ENCODE measurements at places on chromosomes 1 and 21.

- no peak for DNase-seq
These were observed 81.4 kb downstream of the TGFBR3 start for GRCh38 chr1:91804546-91805023.

- DNase-seq = no peak
These were observed 11.1 kb downstream of the RNF19B start for GRCh38 chr1:32953495-32953894.

- DNase-seq = no peak
These were observed 11.0 kb upstream of the LMX1A start for GRCh38 chr1:165367375-165367993.

GRCh38 chr1:109926662-109927300, 16.1 kb downstream of the CSF1 start:
- DNase-seq = no peak

DNA sequence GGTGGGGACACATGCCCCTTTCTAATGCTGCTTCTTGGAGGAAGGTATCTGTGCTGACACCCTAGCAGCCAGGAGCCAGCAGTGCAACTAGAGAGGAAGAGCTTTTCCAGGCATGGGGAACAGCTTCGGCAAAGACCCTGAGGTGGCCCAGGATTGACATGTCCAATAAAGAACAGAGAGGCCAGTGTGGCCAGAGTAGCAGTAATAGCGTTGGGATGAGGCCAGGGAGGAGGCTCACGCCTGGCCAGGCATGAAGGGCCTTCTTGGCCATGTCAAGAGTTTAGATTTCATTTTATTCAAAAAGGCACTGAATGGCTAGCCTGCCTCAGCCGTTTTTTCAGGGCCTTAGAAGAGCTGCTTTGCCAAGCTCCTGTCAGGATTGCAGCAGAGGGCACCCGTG, 16.3 kb upstream of the ADAMTSL4 start:
- DNase-seq = no peak

- no peak for DNase-seq
These were observed 225.9 kb downstream of the SMYD3 start for GRCh38 chr1:246281195-246281594.

- DNase-seq = no peak
These were observed 572 bp downstream of the LPGAT1 start for GRCh38 chr1:211830055-211830327.

- DNase-seq = no peak
These were observed 1.1 kb downstream of the HUNK start for GRCh38 chr21:31873696-31874599.

- DNase-seq = no peak
These were observed 137.3 kb downstream of the ZSCAN20 start for GRCh38 chr1:33609739-33610138.

DNA sequence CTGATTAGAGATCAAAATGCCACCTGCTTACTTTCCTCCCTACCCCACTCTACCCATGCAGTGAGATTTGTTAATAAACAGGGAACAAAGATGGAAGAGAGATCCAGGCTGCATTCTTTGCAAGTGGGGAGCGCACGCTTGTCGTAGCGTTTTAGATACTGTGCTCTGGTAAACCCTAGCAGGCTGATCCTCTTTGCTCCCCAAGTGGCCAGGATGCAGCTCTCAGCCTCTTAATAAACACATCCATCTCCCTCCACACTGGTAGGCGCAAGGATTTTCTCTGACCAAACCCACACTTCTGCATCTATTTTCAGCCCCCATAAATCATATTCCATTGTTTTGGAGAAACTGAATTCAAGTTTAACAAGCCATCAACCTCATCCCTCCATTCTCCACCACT, 2.9 kb downstream of the PGBD5 start:
- no peak for DNase-seq

DNA sequence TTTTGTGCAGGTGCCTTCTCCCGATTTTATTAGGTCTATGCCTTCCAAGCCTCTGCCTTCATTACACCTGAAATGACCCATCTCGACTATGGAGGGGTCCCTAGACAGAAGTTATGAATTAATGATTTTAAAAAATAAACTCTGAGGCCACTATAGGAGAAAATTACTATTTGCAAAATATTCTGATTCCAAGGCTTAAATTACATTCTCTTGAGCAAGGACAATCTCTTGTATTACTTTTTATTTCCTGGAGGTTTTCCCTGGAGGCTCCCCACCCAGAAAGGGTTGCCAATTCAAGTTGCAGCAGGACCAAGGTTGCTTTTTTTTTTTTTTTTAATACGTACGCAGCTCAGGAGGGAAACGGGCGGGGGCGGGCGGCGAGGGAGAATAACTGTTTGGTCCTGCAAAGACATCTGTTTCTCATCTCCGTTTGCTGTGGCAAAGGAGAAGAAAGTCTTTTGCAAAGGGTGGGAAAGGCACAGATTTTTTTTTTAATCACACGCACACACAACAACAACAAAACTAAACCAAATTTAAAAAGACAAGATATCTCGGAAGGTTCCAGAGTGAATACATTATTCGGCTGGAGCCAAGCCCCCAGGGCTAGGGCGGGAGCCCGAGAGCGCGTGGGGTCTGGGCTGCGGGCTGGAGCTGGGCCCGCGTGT, 618 bp upstream of the SERTAD4 start:
- no peak for DNase-seq

DNA sequence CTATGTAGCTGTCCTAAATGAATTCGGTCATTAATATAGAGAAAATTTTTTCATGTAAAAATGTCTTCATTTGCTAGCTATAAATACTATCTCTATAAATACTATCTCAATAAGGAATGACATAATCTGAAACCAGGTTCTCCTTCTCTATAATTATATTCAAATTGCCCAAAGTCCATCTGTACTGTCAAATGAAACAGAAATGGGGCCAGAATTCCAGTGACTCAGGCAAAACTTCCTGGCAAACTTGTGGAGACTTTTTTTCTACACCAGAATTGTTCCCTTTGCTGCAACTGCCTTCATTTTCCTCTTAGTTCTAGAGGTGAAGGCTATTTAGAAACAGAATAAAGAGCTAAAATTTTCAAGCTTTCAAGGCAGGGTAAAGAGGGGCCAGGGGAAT, 152.5 kb downstream of the KCNH1 start:
- no peak for DNase-seq

DNA sequence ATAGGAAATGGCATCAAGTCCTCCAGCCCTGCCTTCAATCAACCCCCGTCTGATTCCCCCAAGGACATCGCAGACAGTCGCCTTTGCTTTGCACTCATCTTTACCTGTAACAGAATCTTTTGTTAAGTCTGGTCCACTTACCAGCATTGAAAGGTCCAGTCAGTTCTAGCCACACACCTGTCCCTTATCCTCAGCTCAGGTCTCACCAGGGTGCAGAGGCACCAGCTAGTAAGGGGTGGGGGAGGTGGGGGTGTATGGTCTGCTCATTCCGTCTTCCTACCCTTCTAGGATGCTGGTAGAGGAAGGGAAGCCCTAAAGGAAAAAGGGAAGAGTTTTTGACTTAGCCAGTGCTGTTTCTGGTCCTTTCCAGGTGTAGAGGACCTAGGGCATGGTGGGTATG, 427.7 kb downstream of the MATN1 start:
- DNase-seq = no peak

- no peak for DNase-seq
These were observed 37.7 kb downstream of the SH3GLB1 start for GRCh38 chr1:86741947-86742572.

GRCh38 chr1:165570078-165570477, 26.3 kb downstream of the LRRC52 start:
- no peak for DNase-seq

- DNase-seq = no peak
These were observed 86.4 kb upstream of the CACYBP start for GRCh38 chr1:174913225-174913903.

- no peak for DNase-seq
These were observed 72.7 kb upstream of the LYST start for GRCh38 chr1:235939480-235939775.

DNA sequence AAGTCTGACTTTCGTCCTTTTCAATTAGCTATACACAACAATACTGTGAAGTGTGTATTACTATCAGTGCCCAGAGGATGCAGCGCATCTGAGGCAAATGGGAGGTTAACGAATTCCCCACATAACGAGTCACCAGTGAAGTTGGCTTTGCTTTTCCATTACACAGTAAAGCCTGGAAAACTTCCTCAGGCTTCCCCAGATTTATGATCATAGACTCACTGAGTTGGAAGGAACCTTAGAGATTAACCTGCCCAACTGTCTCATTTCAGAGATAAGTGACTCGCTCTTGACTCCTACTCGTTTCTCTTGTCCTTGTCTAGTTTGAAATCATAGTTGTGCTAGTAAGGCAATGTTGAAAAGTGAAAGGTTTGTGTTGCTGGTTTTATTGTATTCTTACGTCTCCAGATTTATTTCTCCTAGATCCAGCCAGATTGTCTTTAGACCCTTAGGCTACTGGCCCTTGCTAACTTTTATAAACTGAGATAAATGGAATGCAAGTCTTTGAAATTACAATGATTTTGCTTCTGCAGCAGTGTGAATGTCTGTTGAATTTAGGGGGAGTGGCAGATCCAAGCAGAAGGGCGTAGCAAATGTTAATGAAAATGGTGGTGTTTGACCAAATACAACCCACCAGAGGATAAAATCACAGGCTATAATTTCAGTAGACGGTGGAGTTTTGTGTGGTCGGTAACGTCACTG, 17.3 kb downstream of the S1PR1 start:
- no peak for DNase-seq

DNA sequence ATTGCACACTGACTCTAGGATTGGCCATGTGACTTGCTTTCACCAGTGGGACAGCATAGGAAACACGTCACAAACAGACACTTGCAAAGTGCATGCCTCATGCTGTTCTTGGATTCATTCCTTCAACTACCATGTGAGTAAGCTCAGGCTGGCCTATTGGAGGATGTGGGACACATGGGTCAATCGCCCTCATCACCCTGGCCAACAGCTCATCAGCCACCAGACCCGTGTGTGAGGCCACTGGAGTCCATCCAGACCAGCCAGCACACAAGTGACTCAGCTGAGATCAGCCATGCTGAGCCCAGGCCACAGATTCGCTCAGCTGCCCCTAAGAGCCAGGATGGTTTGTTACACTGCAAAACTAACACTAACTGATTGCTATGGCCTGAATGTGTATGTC, 216.1 kb upstream of the GRIK3 start:
- no peak for DNase-seq

DNA sequence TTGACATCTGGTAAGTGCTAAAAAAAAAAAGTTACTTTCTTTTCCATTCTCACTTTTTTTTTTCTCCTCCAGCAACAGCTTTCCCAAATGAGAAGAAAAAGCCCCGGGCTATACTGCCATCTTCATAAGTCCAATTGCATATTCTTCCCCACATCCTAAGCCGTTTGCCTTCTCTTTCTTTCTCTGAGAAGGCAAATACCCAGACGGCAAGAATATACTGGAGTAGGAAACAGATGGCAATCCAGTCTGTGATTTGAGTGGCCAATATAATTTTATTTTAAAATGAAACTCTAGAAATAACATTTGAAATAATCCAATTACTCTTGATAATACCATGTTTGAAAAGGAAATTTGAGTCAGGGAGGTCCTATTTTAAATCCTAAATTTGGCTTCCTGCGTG, 44.6 kb upstream of the GREM2 start:
- no peak for DNase-seq
